ENCODE measurements at places on chromosomes 1 and 21.

DNA sequence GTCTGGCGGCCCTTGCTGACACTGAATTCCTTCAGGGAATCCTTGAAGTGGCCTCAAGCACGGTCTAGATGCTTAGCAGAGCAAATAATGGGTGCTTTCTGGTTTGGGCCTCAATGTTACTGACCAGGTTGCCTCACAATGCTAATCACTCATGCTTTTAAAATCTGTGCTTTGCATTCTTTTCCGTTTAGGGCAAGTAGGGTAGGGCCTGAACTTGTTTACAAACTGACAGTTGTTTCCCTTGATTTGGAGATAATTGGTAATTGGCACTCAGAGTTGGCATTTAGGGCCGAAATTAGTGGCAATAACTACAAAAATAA is 1.4 kb downstream of the VPS13D start:
- DNase-seq = no peak

GRCh38 chr1:156401681-156402081 is 32.7 kb downstream of the RHBG start:
- no peak for DNase-seq

- peak; percentile 65 for DNase-seq
Measured at GRCh38 chr1:23908453-23909341, 4.5 kb downstream of the CNR2 start.

GRCh38 chr1:51928896-51929295 is 50.4 kb upstream of the NRDC start:
- DNase-seq = no peak

- DNase-seq = no peak
Measured at GRCh38 chr1:22906968-22907367, 65.7 kb downstream of the LACTBL1 start.

DNA sequence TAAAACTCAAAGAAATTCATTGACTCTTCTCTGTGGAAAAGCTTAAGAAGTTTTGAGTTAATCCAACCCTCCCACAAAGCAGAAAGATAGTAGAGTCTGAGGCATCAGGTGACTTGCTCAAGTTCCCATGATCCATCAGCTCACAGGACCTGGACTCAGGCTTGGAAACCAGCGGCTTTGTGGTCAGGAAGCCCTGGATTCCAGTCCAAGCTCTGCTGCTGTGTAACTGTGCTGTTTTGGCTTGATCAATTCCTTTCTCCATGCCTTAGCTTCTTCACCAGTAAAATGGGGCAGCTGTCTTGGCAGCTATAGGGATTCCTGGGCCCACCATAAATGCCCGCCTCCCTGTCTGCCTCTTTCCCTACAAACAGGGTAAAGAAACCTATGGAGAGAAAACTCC is 180.2 kb downstream of the HIVEP3 start:
- no peak for DNase-seq

GRCh38 chr1:182766881-182767645 is 22.5 kb upstream of the NPL start:
- DNase-seq = no peak

DNA sequence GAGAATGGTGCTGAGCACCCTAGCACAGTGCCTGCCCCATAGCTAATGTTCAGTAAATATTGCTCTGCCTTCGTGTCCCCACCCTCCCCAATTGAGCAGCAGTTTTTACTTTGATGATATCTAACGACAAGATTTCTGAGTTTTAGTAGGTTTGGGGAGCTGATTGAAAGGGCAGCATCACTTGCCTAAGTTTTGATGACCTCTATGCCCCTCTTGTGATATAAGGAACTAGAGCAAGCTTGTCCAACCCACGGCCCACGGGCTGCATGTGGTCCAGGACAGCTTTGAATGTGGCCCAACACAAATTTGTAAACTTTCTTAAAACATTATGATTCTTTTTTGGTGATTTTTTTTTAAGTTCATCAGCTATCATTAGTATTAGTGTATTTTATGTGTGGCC is 1.6 kb downstream of the CNIH4 start:
- DNase-seq = no peak

- no peak for DNase-seq
Measured at GRCh38 chr1:201764579-201764978, 64.4 kb upstream of the IPO9 start.

DNA sequence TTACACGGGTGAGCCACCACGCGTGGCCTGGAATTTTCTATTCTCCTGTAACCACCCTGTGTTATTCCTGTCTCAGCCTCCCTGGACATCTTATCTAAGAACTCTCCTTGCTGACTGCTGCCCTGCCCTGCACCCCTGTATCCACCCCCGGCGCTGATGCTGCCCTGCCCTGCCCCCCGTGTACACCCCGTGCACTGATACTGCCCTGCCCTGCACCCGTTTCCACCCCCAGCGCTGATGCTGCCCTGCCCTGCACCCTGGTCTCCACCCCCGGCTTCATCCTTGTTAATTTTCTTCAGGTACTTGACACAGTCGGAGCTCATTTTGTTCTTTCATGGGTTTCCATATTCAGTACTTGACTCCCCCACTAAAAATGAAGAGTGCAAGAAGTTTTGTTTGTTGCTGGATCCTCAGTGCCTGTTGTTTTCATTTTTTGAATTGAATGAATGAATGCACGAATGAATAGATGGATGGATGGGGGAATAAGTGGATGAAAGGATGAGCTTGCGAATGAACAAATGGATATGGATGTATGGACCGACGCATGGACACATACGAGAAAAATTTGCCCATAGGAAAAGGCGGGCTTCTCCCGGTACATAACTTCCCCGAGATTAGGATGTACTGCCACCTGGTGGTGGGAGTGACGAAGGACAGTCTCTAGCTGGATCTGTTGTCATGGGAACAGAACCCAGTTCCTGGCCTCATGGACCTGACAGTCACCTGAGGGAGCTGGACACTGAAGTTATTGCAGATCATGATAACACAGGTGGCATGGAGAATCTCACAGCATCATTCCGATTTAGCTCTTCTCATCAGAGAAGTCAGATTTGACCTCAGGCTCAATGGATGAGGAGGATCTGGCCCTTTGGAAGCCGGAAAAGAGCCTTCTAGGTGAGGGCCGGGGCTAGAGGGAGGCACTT is 14.9 kb downstream of the AADACL4 start:
- no peak for DNase-seq

DNA sequence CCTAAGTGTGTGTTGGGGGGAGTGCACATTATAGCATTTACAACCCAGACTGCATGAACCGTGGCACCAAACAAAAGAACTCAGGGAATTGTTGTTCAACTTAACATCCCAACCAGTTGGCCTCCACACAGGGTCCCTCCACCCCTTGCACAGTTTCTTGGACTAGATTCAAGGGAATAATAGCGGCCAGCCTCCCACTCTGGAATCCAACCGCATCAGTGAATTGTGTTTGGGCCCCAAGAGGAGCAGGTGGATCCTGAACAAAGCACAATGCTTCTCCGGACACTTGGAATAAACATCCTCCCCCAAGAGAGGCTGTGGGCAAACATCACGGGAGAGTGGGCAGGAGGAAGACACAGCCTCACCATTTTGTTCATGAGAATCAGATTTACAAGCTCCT is 18.2 kb downstream of the CD34 start:
- DNase-seq = no peak

DNA sequence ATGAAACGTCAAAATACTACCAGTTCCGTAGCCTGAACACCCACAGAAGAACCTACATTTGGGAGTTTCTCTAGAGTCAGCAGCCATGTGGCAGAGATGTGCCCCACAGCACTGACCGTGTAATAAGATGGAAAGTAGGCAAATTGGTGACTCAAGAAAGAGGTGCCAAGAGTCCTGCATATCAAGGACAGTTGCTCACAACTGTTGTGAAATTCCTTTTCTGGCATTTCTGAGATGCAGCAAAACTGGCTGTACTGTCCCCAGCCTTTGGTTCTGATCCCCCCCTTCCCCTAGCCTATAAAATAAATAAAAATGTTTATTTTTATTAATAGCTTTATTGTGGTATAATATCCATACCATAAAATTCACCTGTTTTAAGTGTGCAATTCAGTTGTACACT is 324.0 kb downstream of the PCP4 start:
- no peak for DNase-seq

- no peak for DNase-seq
Measured at GRCh38 chr1:201886103-201886885, 2.4 kb upstream of the SHISA4 start.

DNA sequence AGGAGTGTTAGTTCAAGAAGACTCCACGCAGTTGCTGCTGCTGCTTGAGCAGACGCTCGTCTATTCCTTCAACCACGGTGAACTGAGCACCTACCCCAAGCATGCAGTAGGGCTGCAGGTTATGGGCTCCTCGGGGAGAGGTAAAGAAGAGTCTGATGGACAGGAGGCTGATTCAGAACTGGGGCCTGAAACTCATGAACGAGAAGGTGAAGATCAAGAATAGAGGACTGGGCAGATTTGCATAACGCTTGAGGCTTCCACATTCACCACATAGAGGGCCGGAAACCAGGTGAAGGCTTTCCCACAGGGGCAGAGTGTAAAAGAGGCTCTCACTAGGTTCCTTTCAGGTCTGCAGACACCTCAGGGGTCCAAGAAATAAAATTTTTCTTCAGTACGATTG is 9.1 kb downstream of the ABCA4 start:
- no peak for DNase-seq

GRCh38 chr1:233085566-233085965 is 135.2 kb downstream of the NTPCR start:
- no peak for DNase-seq

GRCh38 chr1:96524100-96524499 is 197.5 kb upstream of the PTBP2 start:
- no peak for DNase-seq

DNA sequence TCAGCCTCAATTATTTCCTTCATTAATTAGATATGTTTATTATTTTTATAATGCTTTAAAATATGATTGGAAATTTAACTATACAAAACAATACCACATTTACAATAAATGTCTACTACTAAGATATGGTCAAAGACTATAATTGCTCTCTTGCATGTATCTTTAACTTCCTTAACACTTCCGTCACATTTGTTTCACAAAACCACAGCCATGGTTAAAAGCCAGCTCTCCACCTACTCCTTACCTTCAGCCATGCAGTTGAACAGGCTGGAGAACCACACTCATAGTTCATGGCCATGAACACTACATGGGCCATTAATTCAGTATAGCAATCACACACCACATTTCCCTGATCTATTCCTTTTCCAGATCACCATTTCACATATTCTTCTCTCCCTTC is 72.2 kb downstream of the NME7 start:
- DNase-seq = peak; percentile 61

GRCh38 chr1:12157366-12158231 is 9.2 kb upstream of the TNFRSF1B start:
- DNase-seq = peak; percentile 52

GRCh38 chr1:1942753-1943656 is 23.9 kb upstream of the TMEM52 start:
- no peak for DNase-seq

DNA sequence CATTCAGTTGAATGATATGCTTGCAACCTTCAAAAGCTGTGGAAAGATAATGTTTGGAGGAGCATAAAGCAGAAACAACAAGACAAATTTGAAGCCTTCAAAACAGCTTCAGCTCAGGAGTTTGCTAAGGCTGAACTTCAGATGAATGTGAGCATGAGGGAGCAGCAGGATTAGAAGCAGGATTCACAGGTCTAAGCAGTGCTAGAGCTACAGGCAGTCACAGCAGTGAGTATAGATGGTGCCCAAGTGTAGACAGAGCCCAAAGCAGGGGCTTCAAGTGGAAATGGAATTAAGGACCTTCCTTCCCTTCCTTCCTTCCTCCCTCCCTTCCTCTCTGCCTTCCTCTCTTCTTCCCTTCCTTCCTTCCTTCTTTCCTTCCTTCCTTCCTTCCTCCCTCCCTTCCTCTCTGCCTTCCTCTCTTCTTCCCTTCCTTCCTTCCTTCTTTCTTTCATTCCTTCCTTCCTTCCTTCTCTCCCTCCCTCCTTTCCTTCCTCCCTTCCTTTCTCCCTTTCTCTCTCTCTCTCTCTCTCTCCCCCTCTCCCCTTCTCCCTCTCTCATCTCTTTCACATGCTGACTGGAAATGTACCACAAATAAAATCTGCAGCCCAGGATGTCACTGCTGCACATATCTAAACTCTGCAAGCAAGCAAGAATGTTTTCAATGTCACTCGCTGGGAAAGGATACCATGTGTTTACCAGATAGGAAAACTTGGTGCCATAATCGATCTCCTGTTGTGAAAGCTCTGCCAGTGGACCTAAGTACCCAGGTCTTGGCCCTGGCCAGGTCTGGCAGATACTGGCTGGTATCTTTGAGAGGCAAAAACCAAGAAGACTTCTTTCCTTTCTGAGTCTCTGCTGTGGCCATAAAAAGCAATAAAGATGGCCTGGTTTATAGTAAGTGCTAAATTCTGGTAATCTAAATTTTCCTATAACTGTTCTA is 13.1 kb upstream of the SLC30A10 start:
- no peak for DNase-seq

DNA sequence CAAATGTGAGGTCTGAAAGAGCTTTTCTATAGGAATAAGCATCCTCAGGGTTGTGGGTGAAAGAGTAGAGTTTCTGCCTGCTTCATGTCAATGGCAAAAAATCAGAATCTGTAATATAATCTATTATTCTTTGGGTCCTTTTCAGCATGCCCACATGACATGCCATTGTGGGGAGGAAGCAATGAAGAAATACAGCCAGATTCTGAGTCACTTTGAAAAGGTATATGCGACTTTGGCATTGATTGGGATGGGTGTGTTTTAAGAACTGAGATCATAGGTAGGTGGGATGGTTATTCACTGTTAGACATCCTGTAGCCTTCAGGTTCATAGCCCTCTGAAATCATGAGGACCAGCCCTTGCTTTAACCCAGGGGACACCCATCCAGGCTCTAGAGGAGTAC is 1.8 kb downstream of the IL20 start:
- no peak for DNase-seq

- no peak for DNase-seq
Measured at GRCh38 chr1:17278996-17279830, 28.8 kb upstream of the PADI4 start.

GRCh38 chr1:19872190-19872589 is 10.0 kb upstream of the OTUD3 start:
- no peak for DNase-seq

DNA sequence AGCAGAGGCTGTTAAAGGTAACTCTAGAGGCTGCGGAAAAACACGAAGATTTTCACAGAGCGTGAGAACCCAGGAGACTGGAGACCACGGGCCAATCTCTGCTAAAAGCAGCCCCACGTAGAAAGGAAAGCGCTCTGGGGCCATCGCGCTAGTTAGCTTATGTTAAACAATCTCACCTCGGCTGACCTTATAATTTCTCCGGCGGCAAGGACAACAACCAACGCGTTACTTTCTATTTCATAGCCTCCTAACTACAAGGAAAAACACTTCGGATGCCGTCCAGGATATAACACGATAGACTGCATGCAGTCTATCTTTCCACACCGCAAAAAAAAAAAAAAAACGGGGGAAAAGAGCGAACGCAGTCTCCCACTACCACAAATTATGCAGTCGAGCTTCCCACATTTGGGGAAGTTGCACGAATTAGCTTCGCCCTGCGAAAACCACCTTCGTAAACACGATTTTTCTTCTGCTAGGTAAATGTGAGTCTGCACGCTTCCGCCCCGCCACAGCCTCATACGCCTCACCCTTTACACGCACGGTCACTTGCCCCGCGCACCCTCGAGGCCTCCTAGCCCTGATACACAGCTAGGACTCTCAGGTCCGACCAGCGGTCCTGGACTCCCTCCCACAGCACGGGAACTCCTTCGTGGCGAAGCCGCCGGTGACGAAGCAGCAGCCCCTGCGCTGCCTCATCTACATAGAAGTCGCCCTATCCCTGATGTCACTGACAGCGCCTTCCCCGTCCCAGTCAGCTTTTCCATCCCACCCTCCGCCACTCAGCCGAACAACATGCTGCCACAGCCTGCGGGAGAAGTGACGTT is 87.8 kb downstream of the PRKAB2 start:
- DNase-seq = no peak

GRCh38 chr1:228727681-228728171 is 7.6 kb upstream of the RHOU start:
- DNase-seq = no peak

GRCh38 chr1:203582568-203582967 is 44.1 kb upstream of the ATP2B4 start:
- DNase-seq = no peak

Measured in GF-D8 (cell line).